ENCODE measurements at places on chromosomes 7 and 10.

- DNase-seq = no peak
Observed at GRCh38 chr10:79148452-79149344, 79.9 kb downstream of the ZMIZ1 start.

DNA sequence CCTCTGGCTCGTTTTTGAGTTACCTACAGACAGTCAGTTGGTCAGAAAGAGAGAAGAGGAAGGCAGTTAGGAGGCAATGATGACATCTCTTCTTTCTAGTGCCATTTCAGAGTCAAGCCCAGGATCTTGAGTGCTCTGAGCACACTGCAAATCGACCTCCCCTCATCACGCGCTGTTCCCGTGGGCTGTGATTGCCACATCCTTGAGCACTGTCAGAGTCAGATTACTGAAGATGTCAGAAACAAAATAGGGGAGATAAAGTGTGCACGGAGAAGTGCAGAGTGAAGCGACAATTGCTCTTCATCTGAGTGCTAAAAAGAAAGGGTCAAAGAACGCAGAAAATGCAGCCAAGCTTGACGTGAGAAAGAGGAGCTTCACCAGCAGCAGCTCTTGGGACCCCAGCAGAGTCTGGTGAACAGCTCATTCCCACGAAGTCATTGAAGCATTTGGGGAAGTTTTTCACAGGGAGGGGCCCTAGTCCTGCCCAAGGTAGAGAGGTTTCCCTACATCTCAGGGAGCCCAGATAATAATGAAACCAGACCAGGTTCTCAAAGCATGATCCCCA is 661.7 kb upstream of the AUTS2 start:
- DNase-seq = no peak

- no peak for DNase-seq
Observed at GRCh38 chr7:126776498-126776897, 476.2 kb downstream of the GRM8 start.

GRCh38 chr10:78578929-78579328 is 489.8 kb upstream of the ZMIZ1 start:
- DNase-seq = no peak

GRCh38 chr10:17645621-17646345 is 1.8 kb downstream of the STAM start:
- DNase-seq = no peak

DNA sequence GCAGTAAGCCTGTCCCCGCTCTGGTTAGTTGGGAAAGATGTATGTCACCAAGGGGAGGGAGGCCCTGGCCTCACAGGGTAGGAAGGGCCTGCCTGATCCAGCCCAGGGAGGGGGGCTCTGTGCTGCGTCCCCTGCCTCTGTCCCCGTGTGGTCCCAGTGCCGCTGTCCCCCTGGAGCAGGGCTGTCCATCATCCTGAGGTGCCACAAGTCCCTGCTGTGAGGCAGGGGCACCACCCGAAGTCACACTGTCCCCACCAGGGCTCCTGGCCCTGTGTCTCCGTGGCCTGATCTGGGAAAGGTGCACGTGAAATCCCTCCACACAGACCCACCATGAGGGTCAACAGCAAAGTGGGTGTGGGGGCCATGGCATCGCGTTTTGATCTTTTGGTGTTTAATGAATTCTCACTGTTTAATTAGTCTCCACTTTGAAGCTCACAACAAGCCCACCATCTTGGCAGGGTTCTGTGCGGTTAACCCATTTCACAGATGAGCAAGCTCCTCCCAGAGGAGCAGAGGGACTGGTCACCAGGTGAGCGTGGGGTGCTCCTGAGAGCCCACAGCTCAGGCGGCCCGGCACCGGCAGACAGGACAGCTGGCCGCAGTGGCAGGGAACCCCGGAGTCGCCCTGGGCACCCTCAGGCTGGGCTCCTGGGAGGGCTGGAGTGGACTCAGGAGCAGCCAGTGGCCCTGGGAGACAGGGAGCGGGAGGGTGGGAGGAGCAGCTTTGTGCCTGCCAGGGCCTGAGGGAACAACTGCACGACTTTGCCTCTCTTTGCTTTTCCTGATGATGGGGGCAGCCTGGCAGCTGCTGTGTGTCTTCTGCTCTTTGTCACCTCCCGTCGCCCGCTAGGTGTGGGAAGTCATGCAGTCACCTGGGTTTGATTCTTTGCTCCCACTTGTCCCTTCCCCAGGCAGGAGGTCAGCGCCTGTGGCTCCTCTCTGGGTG is 12.0 kb upstream of the CRYGN start:
- no peak for DNase-seq

GRCh38 chr10:109480836-109481235 is 442.5 kb downstream of the XPNPEP1 start:
- DNase-seq = no peak

DNA sequence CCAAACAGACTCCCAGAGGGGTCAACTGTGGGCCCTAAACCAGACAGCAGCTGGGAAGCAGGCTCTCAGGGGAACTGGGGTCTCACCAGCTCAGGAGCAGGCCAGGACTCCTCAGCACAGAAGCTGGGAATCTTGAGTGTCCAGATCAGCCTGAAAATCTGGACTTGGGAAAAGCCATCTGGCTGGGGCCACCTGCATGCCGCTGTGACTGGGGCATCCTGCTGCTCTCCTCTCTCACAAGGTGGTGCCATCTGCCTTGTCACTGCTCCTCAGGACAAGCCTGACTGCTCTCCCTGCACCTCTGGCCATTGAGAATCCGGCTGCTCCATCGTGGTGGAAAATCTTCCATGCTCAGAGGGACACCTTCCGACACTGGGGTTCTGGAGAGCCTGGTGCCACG is 141.4 kb downstream of the PLPP4 start:
- no peak for DNase-seq

DNA sequence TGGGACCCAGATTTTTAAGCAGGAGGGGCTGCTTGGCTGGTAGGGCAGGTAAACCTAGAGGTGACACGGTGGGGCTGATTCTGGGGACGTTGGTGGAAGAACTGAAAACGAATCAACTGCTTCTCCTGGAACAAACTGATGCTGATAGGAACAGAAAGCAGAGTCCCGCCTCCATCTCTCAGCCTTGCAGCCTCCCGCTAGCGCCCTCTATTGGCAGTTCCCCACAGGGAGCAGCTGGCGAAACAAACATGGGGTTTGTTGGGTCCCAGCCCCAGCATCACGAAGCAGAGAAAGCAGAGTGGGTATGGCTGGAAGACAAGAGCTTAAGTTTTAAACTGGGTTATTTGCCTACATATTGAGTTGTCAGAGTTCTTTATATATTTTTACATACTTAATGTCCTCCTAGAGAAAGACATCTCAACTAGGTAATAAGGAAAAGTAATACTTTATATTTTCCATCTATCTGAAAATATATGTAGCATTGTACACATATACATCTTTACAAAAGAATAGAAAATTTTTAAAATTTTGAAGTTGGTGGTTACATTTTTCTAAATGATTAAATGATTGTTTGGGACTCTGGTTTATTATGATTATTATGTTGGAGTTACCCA is 42.3 kb upstream of the FOXI2 start:
- no peak for DNase-seq

GRCh38 chr10:78892338-78893176 is 176.2 kb upstream of the ZMIZ1 start:
- DNase-seq = no peak

GRCh38 chr10:22988581-22989360 is 60.9 kb downstream of the ARMC3 start:
- DNase-seq = peak; percentile 54

DNA sequence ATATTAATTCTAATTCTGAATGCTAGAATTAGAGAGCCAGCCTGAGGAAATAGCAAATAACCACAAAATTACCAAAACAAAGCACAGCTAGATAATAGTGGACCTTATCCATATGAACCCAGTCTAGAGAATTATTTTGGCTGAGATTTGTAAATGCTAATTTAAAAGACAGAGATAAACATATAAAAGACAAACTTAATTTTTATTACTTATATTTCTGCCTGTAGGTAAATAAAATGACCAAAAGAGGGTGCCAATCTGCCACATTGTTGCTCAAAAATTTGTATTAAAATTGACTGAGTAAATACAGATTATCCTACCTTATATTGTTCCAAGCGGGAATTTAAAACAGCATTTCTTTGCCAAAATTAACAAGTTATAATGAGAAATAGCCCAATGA is 20.2 kb downstream of the RTKN2 start:
- no peak for DNase-seq

GRCh38 chr10:89310056-89310893 is 8.4 kb downstream of the IFIT2 start:
- no peak for DNase-seq
